ENCODE measurements at places on chromosomes 7 and 10.

DNA sequence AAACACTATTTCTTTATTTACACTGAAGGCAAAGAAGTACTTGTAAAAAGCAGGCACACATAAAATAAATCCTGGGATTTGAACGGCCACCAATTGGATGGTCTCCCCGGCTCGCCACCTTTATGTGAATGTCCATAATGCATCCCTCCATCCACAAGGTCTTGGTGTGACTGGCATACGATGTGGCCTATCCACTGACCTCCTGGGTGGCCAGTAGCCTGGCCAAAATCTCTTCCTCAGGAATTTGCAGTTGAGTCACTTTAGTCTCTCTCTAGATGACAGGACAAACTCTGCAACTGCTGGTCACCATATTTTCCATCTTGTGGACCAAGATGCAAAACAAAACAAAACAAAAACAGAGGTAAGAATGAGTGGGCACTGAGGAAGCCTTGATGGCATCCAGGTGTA, 39.1 kb downstream of the CDK1 start:
- no peak for DNase-seq

GRCh38 chr7:24922099-24922773, 57.7 kb downstream of the OSBPL3 start:
- no peak for DNase-seq

DNA sequence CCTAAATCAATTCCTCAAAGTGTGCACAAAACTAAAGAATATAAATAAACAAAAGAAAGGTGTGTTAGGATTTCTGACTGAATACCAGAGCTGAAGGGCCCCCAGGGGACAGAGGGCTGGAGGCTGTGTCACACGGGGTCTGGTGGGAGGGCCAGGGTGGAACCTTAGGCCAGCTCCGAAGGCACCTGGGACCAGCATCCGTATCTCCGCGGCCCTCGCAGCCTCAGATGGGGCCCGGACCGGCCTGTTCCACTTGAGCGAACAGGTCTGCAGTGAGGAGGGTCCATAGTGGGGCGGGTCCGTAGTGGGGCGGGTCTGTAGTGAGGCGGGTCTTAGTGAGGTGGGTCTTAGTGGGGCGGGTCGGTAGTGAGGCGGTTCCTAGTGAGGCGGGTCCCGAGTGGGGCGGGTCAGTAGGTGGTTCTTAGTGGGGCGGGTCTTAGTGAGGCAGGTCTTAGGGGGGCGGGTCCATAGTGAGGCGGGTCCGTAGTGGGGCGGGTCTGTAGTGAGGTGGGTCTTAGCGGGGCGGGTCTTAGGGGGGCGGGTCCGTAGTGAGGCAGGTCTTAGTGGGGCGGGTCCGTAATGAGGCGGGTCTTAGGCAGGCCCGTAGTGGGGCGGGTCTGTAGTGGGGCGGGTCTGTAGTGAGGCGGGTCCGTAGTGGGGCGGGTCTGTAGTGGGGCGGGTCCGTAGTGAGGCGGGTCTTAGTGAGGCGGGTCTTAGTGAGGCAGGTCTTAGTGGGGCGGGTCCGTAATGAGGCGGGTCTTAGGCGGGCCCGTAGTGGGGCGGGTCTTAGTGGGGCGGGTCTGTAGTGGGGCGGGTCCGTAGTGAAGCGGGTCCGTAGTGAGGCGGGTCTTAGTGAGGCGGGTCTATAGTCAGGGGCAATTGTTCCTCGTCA, 15.1 kb downstream of the GPR146 start:
- DNase-seq, result no peak

- no peak for DNase-seq
These were observed 461.1 kb downstream of the HTR7 start for GRCh38 chr10:90396721-90397120.

DNA sequence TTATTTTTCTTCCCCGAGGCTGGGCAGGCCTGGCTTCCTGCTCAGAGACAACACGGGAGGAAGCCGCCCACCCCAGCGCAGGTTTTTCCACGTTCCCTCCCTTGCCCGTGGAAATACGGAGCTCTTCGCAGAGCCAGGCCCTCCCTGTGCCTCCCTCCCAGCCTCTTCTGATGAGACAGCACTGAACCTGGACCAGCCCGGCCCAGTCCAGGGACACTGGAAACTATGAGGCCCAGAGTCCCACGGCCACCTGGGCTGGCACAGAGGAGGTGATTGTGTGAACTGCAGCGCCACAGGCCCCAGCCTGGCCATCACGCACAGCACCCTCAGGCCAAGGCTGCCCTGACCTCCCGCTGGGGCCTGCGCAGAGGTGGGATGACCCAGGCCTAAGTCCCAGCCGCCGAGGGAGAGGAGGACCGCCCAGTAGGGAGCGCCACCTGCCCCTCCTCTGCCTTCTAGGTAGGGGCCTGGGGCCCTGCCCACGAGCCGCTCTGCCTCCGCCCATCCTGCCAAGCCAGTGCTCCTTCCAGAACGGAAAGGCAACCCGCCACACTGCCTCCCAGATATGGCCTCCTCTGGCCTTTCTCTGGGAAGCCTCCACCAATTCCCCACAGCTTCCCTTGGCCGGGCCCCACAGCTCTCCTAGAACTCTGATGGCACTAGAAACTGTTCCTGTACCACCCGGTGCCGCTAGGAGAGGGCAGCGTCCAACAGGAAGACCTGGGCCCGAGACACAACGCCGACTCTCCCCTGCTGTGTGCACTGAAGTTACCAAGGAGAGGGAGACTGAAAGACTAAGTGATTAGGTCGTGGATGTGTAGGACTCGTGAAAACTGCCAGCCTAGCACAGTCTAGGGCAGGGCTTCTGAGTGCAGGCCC, 57.2 kb downstream of the PROSER2 start:
- no peak for DNase-seq

DNA sequence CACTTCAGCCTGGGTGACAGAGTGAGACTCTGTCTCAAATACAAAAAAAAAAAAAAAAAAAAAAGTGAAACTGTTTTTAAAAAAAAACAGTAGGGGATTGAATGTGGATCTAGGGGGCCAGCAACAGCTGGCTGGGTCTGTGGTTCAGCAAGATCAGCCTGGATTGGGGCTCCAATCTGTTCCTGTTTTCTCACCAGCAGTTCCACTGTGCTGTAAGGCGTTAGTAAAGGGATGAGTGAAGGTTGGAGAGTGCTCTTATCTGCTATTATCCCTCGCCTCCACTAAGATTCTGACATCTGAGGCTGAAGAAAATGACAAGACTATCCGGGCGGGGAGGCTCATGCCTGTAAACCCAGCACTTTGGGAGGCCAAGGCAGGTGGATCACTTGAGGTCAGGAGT, 41.6 kb upstream of the GTF2IRD1 start:
- DNase-seq, result no peak

GRCh38 chr7:620885-621284, 101.2 kb upstream of the PDGFA start:
- DNase-seq, result no peak

DNA sequence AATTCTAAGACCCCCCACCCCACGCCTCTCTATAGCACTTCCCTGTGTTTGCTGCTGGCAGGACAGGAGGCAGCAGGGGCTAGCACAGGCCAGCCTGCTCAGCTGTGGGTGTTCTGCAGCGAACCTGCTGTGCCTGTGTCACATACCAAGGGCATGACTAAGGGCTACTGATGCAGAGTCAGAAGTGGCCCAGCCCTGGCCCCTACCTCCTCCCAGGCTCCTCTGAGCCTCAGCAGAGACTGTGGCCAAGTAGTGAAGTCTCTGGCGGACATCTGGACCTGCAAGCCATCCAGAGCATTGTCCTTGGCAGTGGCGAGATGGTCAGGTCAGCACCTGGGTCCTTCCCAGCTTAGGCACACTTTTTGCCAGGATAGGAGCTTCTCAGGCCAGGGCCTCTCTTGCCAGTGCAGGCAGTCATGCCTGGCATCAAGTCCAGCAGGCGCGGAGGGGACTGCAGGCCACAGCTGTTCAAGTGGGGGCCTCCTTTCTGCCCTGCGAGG, 116.3 kb upstream of the RET start:
- no peak for DNase-seq

DNA sequence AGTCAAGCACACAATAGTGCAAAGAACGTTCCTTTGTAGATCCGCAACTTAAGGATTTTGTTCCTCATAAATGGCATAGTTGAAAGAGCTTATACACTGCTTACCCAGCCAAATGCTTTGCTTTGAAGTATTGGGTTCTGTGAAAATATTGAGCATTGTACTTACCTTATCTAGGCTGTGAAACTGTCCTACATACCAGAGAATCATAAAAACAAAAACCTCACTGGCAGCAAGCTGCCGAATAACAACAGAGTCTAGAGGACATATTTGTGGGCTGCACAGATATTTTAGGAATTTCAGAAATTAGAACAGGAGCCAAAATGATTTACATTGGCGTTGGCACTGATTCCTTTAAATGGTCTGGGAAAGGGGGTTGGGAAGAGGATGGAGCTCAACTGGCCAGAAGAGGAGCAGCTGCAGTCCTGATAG, 174.8 kb downstream of the RTKN2 start:
- no peak for DNase-seq

- DNase-seq, result no peak
These were observed 262.5 kb downstream of the TRIL start for GRCh38 chr7:28695300-28696295.

DNA sequence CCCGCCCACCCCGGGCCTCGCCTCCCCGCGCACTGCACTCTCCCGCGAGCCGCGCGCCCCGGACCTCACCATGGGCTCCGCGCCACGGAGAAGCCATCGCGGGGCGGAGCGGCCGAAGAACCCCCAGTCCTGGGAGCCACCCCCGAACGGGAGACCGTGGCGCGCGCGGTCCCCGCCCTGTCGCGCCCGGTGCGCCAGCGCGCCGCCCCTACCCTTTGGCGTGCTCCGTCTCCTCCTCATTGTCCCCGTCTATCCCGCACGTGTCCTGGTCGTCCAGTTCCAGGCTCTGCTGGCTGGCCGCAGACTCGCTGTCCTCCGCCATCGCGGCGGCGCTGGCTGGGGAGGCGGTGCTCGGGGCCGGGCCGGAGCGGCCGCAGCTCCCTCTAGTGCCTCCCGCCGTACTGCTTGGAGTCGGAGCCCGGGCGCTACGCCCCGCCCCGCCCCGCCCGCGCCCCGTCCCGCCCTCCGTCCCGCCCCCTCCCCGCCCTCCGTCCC, at the start of gene NMT2:
NMT2 (minus strand) TSS at position 403 of the 495 bp plus-strand sequence; CDS start at position 322, 81 bp downstream.
- DNase-seq, result no peak

DNA sequence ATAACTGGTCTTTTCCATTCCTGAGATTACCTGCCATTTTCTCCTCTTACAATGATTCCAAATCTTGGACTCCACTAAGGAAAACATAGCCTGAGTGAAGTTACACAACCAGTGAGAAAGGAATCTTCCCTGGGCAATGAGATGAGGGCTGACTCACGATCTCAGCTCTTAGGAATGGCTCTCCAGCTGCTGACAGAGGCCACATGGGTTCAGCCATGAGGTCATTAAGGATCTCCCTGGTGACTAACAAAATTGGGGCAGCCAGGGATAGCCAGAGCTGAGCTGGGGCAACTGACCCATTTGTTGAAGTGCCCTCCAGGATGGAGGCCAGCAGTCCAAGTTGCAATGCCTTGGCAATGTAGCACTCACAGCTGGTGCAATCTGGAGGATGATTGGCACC, 78.7 kb upstream of the MKLN1 start:
- no peak for DNase-seq

- peak; percentile 8 for DNase-seq
These were observed 118.1 kb downstream of the GNAT3 start for GRCh38 chr7:80393786-80394185.

DNA sequence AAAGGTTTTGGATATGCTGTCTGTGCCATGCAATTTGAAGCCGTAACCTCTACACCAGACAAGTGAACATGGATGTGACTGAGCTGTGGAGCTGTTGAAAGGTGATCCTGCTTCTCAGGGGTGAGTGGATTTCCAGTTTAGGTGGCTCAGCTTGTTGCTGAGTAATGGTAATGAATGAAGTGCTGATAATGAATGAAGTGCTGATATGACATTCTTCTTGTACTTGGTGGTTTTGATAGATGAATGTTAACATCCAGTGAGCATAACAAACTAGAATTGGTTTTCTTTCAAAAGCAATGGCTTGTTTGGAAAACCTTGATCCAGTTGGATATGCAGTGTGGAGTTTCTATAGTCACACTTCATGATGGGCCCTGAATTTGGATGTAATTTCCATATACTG, 89.7 kb upstream of the FZD8 start:
- DNase-seq, result no peak

DNA sequence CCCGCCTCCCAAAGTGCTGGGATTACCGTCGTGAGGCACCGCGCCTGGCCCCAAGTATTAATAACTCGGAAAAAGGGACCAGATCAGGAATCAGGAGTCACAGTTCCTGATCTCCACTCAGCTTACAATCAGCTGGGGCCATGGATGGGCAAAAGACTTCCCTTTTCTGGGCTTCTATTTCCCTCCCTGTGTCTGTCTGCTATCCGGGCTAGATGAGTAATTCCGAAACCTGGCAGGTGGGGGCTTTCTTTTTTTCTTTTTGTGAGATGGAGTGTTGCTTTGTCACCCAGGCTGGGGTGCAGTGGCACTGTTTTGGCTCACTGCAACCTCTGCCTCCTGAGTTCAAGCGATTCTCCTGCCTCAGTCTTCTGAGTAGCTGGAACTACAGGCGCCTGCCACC, 11.6 kb downstream of the RPS24 start:
- DNase-seq, result peak; percentile 34

- DNase-seq, result no peak
These were observed 3.7 kb downstream of the STX1A start for GRCh38 chr7:73715648-73716317.

DNA sequence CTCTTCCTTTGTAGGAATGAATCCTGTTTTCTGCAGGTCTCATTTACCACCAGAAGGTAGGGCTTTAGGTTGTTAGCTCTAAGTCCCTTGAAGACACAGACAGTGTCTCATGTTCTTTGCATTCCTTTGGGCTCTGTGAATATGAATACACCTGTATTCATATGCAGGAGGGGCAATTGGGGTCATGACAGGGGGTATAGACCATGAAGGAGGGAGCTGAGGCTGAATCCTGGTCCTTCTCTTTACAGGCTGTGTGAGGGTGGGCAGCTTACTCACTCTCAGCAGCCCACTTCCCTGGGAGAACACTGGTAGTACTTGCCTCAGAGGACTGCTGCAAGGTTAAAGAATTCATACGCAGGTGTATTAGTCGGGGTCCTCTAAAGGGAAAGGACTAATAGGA, 267.2 kb upstream of the MGMT start:
- no peak for DNase-seq

DNA sequence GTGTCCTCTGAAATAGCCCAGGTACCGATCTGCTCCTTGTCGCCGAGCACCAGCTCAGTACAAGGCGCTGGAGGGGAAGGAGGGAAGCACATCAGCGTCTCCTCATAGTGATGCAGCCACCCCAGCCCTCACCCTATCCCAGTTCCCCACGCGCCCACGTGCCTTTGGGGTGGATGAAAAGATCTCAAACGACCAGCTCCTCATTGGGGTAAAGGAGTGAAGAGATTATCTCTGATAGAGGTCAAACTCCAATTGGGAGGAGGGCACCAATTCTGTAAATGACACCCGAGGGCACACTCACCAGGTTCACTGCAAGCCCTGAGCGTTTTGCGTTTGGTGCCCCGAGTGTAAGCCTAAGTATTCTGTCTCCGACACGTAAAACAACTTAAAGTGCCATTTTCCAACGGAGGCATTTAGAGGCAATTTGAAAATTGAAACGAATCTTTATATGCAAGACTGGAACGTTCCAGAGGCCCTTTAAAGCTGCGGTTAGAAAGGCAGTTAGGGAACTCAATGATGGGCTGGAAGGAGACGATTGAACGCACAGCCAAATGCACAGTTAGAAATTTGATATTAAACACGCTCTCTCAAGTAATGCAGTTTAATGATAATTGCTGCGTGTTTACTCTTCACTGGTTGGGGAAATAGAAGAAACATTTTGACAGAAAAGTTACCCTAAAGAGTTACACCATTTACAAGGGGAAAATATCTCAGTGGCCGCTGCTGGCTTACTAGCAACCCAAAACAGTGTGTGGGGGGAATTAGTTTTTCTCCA, 8.9 kb upstream of the EMX2 start:
- no peak for DNase-seq

All from globus pallidus (tissue), 1 donor.